Naive thymus-derived CD8-positive, alpha-beta T cell (primary cell): ENCODE measurements at places on chromosomes 12 and 14.

DNA sequence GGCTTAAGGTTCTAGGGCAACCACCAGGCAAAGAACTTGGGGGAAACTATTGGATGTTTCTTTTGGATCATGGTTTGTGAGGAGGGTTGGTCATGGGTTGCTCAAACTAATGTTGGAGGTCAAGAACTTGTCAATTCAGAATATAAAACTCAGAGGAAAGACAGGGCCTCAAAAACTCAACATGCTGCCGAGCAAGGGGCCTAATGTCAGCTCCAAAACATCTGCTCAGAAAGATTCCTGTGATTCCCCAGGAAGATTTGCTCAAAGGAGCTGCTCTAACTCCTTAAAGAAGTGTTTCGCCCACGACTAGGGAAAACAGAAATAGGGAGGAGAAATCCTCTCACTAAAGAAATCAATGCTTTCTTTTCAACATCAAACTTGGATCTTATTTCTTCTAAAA is 3.7 kb upstream of the IGF1 start:
- no peak for DNase-seq

DNA sequence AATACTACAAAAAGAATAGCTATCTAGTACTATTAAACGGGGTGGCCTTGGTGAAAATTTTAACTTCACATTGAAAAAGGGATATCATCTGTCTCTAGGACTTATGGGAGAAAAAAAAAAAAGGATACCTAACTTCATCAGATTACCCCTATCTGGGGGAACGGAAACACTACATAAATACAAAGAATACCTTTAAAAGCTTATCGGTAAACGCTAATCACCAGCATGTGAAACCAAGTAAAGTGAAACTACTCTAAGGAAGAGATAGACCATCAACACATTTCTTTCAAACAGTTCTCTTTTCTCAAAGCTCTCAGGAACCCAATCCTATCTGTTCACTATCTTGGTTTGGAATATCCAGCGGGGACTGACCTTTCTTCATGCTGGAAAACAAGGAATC is 3.5 kb downstream of the KICS2 start:
- no peak for DNase-seq

GRCh38 chr14:83814896-83815295 is 1715.0 kb upstream of the FLRT2 start:
- no peak for DNase-seq

DNA sequence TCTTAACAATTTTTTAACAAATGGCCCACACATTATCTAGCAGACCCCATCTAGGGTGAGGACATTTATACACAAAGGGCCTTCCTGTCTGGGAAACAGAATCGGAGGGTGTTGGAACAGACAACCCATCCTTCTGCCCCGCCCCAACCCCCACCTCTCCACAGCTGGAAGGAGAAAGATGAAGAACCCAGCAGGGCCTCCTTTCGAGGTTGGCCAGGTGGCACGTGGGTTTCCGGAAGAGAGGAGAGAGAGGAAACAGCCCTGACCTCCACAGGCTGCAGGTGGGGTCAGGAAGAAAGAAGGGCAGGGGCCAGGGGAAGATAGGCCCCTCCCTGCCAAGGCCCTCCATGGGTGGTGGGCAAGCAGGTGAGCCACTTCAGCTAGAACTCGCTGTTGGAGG is 57.2 kb downstream of the LRRC74A start:
- no peak for DNase-seq

- DNase-seq = no peak
Observed at GRCh38 chr12:46499226-46499625, 126.7 kb upstream of the SLC38A2 start.

- DNase-seq = no peak
Observed at GRCh38 chr12:97568336-97569180, 106.0 kb downstream of the RMST start.

DNA sequence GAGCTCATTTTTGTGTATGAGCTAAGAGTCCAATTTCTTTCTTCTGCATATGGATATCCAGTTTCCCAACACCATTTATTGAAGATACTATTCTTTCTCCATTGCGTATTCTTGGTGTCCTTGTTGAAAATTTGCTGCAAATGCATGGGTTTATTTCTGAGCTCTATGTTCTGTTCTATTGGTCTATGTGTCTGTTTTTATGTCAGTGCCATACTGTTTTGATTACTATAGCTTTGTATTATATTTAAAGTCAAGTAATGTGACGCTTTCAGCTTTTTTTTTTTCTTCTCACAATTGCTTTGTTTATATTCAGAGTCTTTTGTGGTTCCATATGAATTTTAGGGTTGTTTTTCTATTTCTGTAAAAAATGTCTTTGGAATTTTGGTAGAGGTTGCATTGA is 247.1 kb upstream of the TBX3 start:
- no peak for DNase-seq

DNA sequence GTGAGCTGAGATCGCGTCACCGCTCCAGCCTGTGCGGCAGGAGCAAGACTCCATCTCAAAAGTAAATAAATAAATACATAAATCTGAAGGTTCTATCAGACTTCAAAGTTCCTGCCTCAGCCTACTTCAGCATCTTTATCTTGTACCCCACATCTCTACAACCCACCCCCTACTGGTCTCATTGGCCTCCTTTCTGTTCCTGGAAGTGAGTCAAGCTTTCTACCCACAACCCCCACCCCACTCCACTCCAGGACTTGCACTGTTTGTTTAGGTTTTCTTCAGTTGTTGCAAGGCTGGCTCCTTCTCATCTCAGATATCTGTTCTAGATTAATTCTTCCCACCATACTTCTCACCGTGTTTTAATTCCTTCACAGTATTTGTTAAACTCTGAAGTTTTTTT is 714 bp upstream of the PSMC6 start:
- peak; percentile 33 for DNase-seq

DNA sequence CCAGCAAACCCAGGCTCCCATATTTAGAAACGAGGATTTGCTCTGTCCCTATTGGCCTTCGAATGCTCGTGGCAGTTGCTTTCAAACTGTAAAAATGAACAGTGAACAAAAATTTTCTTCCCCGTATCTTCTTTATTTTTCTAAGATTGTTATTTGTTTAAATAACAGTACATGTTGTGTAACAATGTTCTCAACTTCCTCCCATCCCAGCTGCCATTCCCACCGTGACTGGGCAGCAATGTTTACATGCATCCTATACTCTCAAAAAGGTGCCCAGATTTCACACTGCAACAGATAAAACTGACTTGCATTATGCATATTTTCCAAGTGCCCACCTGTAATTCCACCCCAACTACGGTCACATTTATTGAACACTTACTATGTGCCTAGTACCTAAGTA is 12.8 kb downstream of the VCPKMT start:
- no peak for DNase-seq

DNA sequence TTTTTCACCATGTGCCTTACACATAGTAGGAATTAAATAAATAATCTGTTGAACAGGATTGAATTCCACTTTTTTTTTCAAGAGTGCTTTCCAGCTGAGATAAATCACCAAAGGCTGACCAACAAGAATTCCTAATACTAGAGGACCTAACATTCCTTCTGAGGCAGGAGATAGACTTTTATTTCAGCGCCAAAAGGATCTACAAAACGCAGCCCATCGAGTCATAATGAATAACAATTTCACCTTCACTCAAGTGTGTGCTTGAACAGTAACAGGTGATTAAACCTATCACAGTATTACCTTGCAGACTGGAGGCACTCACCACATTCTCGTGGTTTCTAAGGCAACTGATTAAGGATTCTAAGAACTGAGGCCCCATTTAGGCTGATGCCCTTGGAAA is 224.3 kb upstream of the ATP2B1 start:
- DNase-seq = no peak

DNA sequence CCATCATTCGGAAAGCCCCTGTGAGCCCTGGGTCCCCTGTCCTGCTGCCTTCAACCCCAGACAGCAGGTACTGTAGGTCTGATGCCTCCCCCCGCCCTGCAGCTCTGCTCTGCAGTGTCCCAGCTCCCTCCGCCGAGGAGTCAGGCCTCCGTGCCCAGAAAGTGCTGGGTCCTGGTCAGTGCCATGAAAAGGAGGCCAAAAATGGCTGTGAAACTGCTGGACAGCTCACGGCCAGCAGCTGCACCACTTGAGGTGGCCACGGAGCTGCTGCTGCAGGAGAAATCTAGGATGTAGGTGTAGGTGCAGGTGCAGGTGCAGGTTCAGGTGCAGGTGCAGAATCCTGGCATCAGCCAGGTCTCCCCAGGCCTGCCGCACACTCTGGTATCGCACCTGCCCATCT is 196.1 kb downstream of the SLC15A4 start:
- no peak for DNase-seq

GRCh38 chr12:104551313-104551931 is 94.7 kb downstream of the CHST11 start:
- DNase-seq = no peak

- DNase-seq = no peak
Observed at GRCh38 chr14:35045798-35046047, 349 bp upstream of the FAM177A1 start.

GRCh38 chr12:127293507-127294310 is 973.3 kb upstream of the TMEM132C start:
- DNase-seq = peak; percentile 20

DNA sequence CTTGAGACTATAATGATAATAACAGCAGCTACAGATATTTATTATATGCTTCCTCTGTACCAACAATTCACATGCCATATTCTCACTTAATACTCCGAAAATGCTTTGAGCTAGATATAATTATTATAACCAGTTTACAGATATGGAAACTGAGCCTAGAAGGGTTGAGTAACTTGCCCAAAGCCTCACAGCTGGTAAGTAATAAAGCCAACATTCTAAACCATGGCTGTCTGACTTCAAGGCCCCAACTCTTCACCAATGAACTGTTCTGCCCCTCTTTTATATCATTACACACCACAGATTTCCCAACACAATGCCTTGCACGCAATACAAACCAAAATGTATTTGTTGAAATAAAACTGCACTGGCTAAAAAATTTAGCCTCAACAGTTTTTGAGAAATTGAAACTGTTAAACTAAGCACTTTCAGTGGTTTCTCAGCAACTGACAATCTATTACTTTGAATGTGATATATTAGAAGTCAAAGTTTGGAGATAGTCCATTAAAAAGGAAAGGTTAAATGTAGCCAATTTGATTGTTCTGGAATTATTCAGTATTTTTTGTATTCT is 222.5 kb upstream of the ARHGAP5 start:
- DNase-seq = no peak

- no peak for DNase-seq
Observed at GRCh38 chr12:2877953-2878732, 1.1 kb downstream of the RHNO1 start.
